ENCODE measurements at places on chromosomes 2 and 18.

- no peaks in the 10 kb centered on the region for H3K4me1 ChIP-seq
- no peak for DNase-seq
- H3K27ac ChIP-seq: no peak overlapping the region
- no peaks in the 10 kb centered on the region for H3K27me3 ChIP-seq
- peak overlapping the region; percentile 74 for H3K4me3 ChIP-seq
Observed at GRCh38 chr2:151826737-151827157, 1.5 kb downstream of the ARL5A start.

GRCh38 chr2:40184551-40184950 is 267.3 kb downstream of the SLC8A1 start:
- no peak overlapping the region for H3K4me3 ChIP-seq
- no peaks in the 10 kb centered on the region for H3K4me1 ChIP-seq
- no peak overlapping the region for H3K27ac ChIP-seq

DNA sequence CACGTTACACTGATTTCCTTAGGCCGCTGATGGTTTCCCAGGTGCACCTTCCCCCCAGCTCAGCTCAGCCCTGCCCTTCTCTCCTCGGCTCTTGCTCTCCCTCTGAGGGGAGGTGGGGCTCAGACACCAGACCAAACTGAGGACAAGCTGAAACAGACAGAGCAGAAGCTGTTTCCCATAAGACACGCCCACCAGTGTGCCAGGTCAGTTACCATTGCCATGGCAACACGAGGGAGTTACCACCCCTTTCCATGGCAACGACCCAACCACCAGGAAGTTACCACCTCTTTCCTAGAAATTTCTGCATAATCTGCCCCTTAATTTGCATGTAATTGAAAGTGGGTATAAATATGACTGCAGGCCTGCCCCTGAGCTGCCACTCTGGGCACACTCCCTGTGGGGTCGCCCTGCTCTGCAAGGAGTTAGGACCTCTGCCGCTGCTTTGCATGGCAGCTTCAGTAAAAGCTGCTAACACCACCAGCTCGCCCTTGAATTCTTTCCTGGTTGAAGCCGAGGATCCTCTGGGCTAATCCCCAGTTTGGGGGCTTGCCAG is 120.9 kb upstream of the SMIM21 start:
- H3K4me3 ChIP-seq: no peak overlapping the region
- no peak overlapping the region for H3K27ac ChIP-seq
- DNase-seq: no peak
- no peaks in the 10 kb centered on the region for H3K27me3 ChIP-seq

- H3K27ac ChIP-seq: no peak overlapping the region
- H3K27me3 ChIP-seq: no peaks in the 10 kb centered on the region
Observed at GRCh38 chr2:240836781-240837467, 16.9 kb upstream of the KIF1A start.

- no peak overlapping the region for H3K4me3 ChIP-seq
- H3K4me1 ChIP-seq: no peaks in the 10 kb centered on the region
- no peak overlapping the region for H3K27ac ChIP-seq
- DNase-seq: no peak
- no peaks in the 10 kb centered on the region for H3K36me3 ChIP-seq
Observed at GRCh38 chr18:38606841-38607240, 1041.2 kb upstream of the CELF4 start.

- H3K36me3 ChIP-seq: no peaks in the 10 kb centered on the region
- no peak overlapping the region for H3K27ac ChIP-seq
- no peak overlapping the region for H3K4me3 ChIP-seq
- DNase-seq: no peak
Observed at GRCh38 chr2:66539452-66539851, 104.5 kb downstream of the MEIS1 start.

- no peaks in the 10 kb centered on the region for H3K27me3 ChIP-seq
- no peaks in the 10 kb centered on the region for H3K36me3 ChIP-seq
- no peak overlapping the region for H3K27ac ChIP-seq
- DNase-seq: no peak
Observed at GRCh38 chr2:37357530-37357929, 13.1 kb downstream of the QPCT start.

GRCh38 chr2:206935991-206936842 is 3.1 kb upstream of the CPO start:
- H3K27me3 ChIP-seq: no peaks in the 10 kb centered on the region
- no peaks in the 10 kb centered on the region for H3K36me3 ChIP-seq
- no peak overlapping the region for H3K27ac ChIP-seq
- H3K4me3 ChIP-seq: no peak overlapping the region

DNA sequence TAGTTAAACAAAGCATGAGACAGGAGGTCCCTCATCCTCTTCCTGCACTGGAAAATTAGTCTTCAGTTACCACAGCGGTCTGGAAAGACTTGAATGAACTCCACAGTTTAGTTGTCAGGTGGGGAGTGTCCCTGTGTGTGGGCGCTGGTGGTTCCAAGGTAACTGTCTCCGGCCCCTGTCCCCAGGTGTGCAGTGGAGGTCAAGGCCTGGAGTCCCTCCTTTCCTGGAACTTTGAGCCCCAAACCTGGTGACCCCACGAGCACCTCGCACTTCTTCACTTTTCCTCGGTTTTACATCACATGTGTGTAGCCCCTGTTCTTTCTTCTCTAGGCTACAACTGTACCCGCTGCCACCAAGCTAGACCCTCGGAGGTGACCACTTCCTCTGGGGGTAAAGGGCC is 28.0 kb upstream of the INHBB start:
- no peaks in the 10 kb centered on the region for H3K36me3 ChIP-seq
- no peaks in the 10 kb centered on the region for H3K4me1 ChIP-seq
- DNase-seq: no peak
- H3K4me3 ChIP-seq: no peak overlapping the region
- no peak overlapping the region for H3K27ac ChIP-seq

- H3K27ac ChIP-seq: no peak overlapping the region
- no peak overlapping the region for H3K4me3 ChIP-seq
- no peaks in the 10 kb centered on the region for H3K27me3 ChIP-seq
- peaks cover 23% of the 10 kb centered on the region for H3K4me1 ChIP-seq
- DNase-seq: no peak
Observed at GRCh38 chr2:188449561-188449960, 157.9 kb downstream of the GULP1 start.

GRCh38 chr18:43159926-43160325 is 44.4 kb upstream of the RIT2 start:
- H3K4me3 ChIP-seq: no peak overlapping the region
- no peak overlapping the region for H3K27ac ChIP-seq
- no peaks in the 10 kb centered on the region for H3K27me3 ChIP-seq
- no peak for DNase-seq

GRCh38 chr18:8602040-8602439 is 7.2 kb upstream of the RAB12 start:
- DNase-seq: no peak
- H3K27ac ChIP-seq: no peak overlapping the region
- no peaks in the 10 kb centered on the region for H3K27me3 ChIP-seq
- no peaks in the 10 kb centered on the region for H3K36me3 ChIP-seq
- peaks cover 6% of the 10 kb centered on the region for H3K4me1 ChIP-seq

GRCh38 chr18:45788861-45789260 is 36.6 kb upstream of the SIGLEC15 start:
- no peak overlapping the region for H3K27ac ChIP-seq
- H3K36me3 ChIP-seq: no peaks in the 10 kb centered on the region
- H3K27me3 ChIP-seq: no peaks in the 10 kb centered on the region
- no peaks in the 10 kb centered on the region for H3K4me1 ChIP-seq
- no peak for DNase-seq
- no peak overlapping the region for H3K4me3 ChIP-seq

DNA sequence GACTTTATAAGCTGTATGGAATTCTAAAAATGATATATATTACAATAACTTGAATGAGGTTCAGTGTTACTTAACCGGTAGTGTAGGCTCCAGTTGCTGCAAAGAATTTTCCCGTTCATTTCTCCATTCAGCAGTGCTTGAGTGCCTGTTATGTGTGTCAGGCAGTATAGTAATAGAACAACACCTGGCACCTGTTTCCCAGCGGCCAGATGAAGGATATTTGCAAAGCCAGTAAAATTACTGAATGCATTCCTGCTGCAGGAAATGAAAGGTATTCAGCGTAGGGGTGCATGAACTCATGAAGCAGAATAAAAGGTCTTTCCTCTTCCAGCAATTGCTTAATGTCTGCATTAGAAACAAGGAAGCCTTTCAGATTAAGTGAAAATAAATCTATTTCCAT is 18.8 kb downstream of the YPEL5 start:
- H3K4me1 ChIP-seq: no peaks in the 10 kb centered on the region
- H3K4me3 ChIP-seq: no peak overlapping the region
- H3K27me3 ChIP-seq: no peaks in the 10 kb centered on the region
- no peak for DNase-seq
- peaks cover 9% of the 10 kb centered on the region for H3K36me3 ChIP-seq

DNA sequence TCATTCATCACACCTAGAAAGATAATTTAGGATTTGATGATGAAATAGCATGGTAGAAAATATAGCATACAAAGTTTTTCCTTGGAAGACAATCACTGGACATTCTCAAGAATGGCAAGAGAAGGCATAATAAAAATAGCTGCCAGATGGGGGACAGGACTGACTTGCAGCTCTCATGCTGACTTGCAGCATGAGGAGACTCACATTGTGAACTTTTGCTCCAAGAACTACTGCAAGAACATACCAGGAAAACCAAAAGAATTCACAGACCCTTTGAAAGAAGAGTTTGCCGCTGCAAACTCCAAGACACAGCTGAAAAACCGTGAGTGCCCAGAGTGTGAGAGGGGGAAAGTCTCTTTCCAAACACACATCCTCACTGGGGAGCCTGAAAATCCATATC is 47.0 kb downstream of the CRYGD start:
- H3K4me3 ChIP-seq: no peak overlapping the region
- H3K36me3 ChIP-seq: no peaks in the 10 kb centered on the region
- H3K4me1 ChIP-seq: no peaks in the 10 kb centered on the region
- H3K27ac ChIP-seq: no peak overlapping the region
- DNase-seq: no peak

DNA sequence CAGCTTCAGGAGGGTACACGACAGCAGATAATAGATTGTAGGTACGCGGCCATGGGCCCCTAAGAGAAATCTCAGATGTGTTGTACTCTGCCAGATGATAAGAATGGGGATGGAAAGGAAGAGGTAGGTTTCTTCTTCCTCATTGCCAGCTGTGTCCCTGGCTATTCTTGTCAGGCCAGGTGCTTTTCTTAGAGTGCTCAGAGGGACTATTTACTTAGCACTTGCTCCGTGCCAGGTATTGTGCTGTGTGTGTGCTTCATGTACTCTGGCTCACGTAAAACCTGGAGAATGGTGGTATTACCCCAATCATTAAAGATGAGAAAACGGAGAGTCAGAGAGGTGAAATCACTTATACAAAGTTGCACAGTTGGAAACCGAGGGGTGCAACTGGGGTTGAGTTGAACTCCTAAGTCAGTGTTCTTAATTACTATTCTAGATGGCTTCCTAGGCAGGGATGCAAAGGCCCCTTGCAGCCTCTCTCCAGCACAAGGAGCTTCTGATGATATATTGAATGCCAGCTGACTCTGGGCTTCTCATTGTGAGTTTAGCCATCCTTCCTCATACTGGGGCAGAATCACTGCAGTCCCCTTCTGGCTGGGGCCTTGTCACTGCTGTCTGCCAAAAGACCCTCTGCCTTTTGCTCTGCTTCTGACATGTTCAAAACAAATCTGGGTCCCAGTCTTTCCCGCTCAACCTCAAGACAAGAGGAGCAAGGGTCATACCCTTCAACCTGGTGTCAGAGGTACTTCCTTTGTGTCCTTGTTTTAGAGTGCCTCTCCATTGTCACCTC is 60.7 kb downstream of the LYPD1 start:
- no peak overlapping the region for H3K27ac ChIP-seq
- H3K27me3 ChIP-seq: no peaks in the 10 kb centered on the region
- no peaks in the 10 kb centered on the region for H3K36me3 ChIP-seq
- H3K4me1 ChIP-seq: no peaks in the 10 kb centered on the region
- H3K4me3 ChIP-seq: no peak overlapping the region

- H3K4me1 ChIP-seq: no peaks in the 10 kb centered on the region
- no peak overlapping the region for H3K4me3 ChIP-seq
- no peak for DNase-seq
- no peak overlapping the region for H3K27ac ChIP-seq
- no peaks in the 10 kb centered on the region for H3K27me3 ChIP-seq
Observed at GRCh38 chr18:57410749-57411148, 24.4 kb upstream of the ONECUT2 start.
